ENCODE measurements at places on chromosomes 11 and 22.

DNA sequence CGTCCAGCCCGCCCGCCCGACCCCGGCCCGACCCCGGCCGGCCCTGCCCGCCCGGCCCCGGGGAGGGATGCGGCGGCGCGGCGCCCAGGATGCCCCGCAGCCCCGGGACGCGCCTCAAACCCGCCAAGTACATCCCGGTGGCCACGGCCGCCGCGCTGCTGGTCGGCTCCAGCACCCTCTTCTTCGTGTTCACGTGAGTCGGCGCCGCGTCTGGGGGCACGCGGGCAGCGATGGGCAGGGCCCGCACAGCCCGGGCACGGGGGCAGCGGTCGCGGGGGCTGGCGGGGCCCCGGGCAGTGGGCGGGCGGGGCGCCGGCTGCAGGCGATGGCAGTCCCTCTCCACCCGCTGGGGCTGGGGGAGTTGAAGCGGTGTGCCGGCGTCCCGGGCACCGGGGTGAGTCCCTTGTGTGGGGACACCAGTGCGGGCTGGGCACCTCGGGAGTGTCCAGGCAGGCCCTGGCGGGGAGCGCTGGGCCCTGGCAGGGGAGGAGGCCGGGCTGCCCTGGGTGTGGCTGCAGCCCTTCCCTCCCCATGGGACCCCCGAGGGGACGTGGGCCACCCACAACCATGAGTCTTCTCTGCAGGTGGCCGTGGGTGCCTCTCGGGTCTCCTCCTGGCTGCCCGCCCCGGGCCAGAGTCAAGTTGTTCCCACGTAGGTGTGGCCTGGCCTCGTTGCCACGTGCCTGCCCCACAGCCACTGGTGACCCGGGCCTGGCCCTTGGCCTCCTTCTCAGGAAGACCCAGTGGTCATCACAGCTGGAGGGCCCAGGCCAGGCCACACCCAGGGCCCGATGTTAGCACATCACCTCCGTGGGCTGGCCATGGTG is 468 bp downstream of the ZDHHC8 start:
- DNase-seq, result no peak

- DNase-seq, result no peak
These were observed 5.8 kb downstream of the SCUBE1 start for GRCh38 chr22:43337385-43337784.

DNA sequence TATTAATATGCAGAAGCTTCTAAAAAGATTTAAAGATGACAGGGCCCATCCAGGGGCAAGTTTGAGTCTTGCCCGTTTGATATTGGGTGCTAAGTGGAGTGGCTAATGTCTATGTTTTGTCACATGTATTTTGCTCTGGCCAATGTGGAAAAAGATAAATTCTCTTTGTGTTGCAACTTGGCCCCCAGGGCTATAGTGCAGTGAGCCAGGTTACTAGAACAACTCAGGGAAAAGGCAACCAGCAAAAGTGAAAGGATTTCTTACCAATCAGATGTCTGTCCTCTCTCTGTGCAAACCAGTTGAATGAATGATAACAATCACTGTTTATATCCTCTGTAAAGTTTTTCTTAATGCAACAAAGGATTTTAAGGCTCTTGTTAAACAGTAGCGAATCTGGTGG is 4.6 kb upstream of the CLNS1A start:
- no peak for DNase-seq

DNA sequence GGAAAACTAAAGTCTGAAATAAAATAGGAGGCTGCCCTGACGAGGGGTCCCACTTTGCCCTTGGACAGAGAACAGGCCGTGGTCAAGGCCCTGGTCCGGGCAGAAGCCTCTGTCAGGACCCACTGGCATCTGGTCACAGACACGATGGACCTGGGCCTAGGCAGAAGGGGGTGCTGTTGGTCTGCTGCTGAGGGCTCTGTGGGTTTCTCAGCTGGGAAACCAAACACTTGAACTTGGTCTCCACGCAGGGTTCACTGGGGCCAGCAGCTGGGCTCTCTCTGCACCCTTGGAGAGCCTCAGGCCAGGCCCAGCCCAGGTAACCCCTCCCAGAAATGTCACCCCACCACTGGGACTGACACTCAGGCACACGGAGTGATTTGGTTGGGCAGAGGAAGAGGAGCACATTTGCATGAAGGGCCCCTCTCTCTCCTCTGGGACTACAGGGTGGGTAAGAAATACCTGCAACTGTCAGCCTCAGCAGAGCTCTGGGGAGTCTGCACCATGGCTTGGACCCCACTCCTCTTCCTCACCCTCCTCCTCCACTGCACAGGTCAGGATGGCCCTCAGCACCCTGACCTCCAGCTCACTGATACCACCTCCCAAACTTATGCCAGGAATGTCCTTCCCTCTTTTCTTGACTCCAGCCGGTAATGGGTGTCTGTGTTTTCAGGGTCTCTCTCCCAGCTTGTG is 48.1 kb upstream of the TOP3B start:
- DNase-seq, result no peak

- DNase-seq, result no peak
These were observed 11.7 kb upstream of the UCP3 start for GRCh38 chr11:74020539-74020938.

GRCh38 chr11:94169930-94170545 is 41.4 kb downstream of the PANX1 start:
- DNase-seq, result no peak

- DNase-seq, result no peak
These were observed 63.4 kb upstream of the CARD18 start for GRCh38 chr11:105202844-105203548.

DNA sequence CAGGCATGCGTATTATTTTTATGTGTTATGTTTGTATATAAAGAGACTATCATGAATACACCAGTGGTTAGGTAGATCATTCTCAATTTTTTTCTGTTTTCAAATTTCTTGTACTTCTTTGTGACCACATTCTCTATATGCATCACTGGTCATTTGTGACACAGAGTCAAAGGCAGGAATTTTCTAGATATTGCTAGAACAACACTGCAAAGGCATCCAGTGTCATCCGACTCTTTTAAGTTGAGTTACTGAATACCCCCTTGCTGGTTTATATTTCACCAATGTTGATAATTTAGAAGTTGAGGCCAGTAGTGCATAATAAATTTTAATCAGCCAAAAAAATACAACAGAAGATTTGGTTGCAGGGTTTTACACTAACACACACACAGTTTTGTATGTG is 351.8 kb downstream of the CASP12 start:
- no peak for DNase-seq

DNA sequence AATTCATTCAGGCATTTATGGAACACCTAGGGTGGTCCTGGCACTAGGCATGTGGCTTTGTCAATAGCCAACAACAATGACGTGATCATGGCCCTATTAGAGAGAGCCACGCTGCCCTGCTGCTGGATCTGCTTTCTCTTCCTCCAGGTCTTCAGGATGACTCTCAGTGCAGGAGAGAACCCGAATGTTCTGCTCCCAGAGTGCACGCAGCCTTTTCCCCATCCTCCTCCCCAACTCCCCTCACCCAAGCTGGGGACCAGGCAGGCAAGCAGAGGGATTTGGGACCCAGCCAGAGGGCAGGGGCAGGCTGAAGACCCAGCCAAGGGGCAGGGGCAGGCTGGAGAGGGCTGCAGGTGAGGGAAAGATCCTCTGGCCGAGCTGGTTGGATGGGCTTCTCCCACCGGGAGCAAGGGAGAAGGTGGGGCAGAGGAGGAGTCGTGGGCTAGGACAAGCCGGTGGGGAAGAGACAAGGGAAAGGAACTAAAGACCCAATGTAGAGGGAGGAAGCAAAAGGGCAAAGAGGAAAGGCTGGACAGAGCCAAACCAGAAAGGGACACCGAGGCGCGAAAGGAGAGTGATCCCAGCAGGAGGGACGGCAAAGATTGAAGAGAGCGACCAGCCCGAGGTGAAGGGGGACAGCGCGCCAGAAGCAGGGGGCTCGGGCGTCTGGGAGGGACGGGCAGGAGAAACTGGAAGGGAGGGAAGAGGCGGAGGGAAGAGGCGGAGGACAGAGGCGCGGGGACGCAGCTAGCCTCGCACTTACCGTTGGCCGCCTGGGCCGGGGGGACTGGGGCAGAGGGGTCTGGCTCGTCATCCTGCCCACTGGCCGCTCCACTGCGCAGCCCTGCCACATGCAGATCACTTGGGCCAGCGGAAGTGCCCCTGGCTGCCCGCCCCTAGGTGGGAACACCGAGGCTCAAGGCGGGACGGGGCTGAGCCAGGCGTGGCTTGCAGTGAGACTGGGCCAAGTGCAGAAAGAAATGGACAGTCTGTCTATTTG is at the start of gene KCTD14:
KCTD14 (minus strand) TSS at position 880 of the 1,000 bp plus-strand sequence; CDS start at position 853, 27 bp downstream.
- DNase-seq, result peak; percentile 68

DNA sequence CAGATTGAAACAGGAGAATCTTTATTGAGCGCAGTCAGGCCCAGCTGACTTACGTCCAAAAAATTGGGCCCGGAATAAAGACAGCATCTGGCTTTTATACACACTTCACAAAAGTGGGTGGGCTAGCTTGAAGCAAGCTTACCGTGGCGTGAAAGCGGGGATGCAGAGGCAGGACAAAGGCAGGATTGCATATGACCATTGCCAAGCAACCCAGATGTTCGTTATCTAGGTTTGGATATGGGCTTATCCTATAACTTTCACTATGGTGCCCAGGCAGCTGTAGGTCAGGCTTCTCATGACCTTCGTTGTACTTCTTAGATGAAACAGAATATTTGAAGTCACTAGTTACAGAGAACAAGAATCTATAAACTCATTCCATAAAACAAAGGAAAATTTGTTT is 1575.6 kb upstream of the RAG2 start:
- no peak for DNase-seq

- no peak for DNase-seq
These were observed 40.6 kb upstream of the TUB start for GRCh38 chr11:8040261-8040920.

Data from right hindlimb (tissue), 1 donor.